Progenitor cell of endocrine pancreas (in vitro differentiated cells): ENCODE measurements at places on chromosomes 5 and 9. TPM values are rescaled to one million over a fixed set of nuclear protein-coding genes. Genes with fewer than 3 reads are reported as not detected.
A peak's percentile ranks its signal among the peaks of the same experiment; 100 is the strongest.

- no peaks in the 10 kb centered on the region for H3K4me1 ChIP-seq
- H3K27me3 ChIP-seq, result peaks cover 74% of the 10 kb centered on the region
- H3K36me3 ChIP-seq, result no peaks in the 10 kb centered on the region
- H3K27ac ChIP-seq, result no peak overlapping the region
- H3K4me3 ChIP-seq, result no peak overlapping the region
Measured at GRCh38 chr9:107991581-107991980, 502.0 kb upstream of the KLF4 start.

Gene FOXD1
- 0.19 and 0.29 TPM in 2 replicates for total RNA-seq

Gene PCDHAC2
- 1.8 and 1.9 TPM in 2 replicates for total RNA-seq

GRCh38 chr9:121285835-121286687, 18.1 kb downstream of the GSN start:
- DNase-seq, result no peak
- peaks cover 2% of the 10 kb centered on the region for H3K36me3 ChIP-seq
- peaks cover 4% of the 10 kb centered on the region for H3K27me3 ChIP-seq

Gene FAM221B
- not detected in 2 replicates for total RNA-seq

DNA sequence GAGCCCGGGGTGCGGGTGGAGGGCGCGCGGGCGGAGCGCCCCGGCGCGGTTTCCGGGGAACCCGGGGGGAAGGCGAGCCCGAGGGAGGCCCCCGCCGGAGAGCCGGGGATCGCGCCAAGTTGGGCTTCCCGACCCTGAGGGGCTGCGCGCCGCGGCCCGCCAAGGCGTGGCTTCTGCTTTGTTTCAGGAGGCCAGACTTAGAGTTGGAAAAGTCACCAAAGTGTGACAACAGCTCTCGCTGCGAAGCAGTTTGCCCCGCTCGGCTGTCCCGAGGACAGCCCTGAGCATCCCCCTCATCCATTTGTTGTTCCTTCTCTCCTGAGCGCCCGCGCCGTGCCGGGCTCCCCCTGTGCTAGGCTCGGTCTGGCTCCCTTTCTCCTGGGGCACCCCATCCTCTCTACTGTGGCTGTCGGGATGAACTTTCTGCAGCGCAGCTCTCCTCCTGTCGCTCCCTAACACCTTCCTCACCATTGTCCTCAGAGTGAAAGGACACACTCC, 410 bp downstream of the GLIPR2 start:
- peaks cover 63% of the 10 kb centered on the region for H3K27me3 ChIP-seq
- H3K4me3 ChIP-seq, result peak overlapping the region; percentile 89
- H3K36me3 ChIP-seq, result no peaks in the 10 kb centered on the region
- no peak for DNase-seq
